ENCODE measurements at places on chromosomes 16 and 17.

DNA sequence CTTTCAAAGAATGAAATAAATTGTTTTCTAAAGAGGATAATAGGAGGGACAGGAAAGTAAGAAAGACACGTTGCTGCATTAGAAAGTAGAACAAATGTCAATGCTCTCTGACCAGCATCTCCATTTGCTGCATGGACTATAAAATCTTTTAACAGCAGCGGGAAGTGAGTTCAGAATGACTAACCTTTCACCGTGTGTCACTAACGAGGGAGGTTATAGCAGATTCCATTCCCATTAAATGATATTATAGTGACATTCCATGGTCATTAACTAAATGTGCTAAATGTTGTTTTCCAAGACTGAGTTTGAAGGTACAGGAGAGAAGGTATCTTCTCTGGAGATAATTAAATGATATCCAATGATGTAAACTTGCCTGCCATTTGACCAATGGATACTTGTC, 127.1 kb upstream of the HS3ST3A1 start:
- DNase-seq: no peak

GRCh38 chr16:11135464-11135973, 120.5 kb downstream of the SOCS1 start:
- DNase-seq: no peak

DNA sequence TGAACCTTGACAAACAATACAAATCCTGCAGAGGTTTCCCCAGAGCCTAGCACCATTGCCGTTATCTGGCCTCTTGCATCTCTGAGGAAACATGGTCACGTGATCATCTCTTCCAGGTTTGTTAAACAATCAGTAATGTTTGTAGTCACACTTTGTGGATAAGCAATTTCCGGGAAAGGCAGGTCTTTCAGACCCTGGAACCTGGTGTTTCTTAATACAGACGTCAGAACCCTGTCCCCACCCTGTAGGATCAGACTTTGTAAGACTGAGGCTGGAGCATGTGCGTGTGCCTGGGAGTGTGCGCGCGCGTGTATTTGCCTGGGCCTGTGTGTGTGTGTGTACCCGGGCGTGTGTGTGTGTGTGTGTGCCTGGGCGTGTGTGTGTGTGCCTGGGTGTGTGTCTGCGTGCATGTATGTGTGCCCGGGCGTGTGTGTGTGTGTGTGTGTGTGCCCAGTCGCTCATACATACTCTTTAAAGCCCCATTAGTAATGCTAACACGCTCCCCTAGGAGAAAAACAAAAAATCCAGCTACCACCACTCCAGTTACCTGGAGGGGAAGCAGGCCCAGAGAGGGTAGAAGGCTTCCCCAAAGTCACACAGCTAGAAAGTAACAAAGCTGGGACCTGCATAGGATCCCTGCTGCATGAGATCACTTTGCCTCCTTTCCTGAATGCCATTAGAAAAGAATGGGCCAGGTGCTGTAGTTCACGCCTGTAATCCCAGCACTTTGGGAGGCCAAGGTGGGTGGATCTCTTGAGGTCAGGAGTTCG, 5.3 kb downstream of the CTNS start:
- DNase-seq: no peak

GRCh38 chr17:41653892-41654677, 29.7 kb upstream of the KRT17 start:
- DNase-seq: no peak

GRCh38 chr16:85606904-85607303, 6.2 kb upstream of the GSE1 start:
- no peak for DNase-seq

GRCh38 chr16:51167170-51167895, 16.3 kb upstream of the SALL1 start:
- no peak for DNase-seq

GRCh38 chr16:26901196-26901861, 165.4 kb upstream of the C16orf82 start:
- DNase-seq: no peak

- no peak for DNase-seq
Observed at GRCh38 chr17:19702217-19702641, 14.2 kb downstream of the SLC47A2 start.

- DNase-seq: no peak
Observed at GRCh38 chr17:19618015-19618414, 30.5 kb upstream of the ALDH3A2 start.

DNA sequence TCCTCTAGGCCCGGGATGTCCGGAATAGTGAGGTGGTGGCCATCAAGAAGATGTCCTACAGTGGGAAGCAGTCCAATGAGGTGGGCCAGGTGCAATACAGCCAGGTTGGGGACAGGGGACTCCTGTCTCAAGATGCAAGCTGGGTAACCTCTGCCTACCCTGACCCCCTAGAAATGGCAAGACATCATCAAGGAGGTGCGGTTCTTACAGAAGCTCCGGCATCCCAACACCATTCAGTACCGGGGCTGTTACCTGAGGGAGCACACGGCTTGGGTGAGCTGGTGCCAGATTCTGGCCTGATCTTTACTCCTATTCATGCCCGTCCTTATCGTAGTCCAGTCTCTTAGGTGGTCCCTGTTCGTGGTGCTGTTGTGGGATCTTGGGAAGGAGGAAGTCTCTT, 4.4 kb downstream of the TAOK2 start:
- DNase-seq: no peak
